Head of caudate nucleus (tissue), 42 donors: ENCODE measurements at places on chromosomes 2 and 18.

- no peak for DNase-seq
Observed at GRCh38 chr2:61722318-61722717, 131.5 kb downstream of the FAM161A start.

DNA sequence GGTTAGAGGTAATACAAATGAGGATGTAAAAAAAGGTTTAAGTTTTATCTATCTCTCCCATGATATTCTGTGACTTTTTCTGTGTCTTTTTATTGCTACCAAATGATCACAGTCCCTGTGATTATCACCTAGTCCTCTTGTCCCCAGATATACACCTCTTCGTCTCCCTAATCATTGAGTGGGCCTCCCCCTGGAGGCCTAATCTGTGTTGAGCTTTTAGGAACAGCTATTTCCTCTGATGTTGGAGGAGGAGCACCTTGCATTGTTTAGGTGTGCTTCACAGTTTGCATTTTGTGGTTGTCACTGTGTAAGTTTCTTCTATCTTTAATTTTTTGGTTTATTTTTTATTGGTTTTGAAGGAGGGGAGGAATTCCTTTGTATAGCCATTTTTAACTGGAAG lies 33.3 kb downstream of the CCDC85A start:
- no peak for DNase-seq

DNA sequence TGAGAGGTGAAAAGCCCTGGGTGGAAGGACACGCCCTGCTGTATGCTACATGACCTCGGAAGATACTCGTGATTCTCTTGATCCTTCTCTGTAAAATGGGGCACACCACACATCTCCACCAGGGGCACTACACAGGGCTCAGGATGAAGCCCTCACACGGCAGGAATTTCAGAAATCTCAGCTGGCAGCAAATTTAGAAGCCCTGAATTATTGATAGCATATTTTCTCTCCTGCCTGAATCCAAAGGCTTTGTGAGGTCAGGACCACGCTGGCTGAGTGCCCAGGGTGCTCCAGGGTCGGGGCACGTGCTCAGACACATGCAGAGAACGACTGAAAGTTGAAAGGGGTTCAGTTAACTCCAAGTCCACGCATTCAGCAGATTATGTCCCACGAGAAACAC lies 42.1 kb upstream of the GALR1 start:
- no peak for DNase-seq

DNA sequence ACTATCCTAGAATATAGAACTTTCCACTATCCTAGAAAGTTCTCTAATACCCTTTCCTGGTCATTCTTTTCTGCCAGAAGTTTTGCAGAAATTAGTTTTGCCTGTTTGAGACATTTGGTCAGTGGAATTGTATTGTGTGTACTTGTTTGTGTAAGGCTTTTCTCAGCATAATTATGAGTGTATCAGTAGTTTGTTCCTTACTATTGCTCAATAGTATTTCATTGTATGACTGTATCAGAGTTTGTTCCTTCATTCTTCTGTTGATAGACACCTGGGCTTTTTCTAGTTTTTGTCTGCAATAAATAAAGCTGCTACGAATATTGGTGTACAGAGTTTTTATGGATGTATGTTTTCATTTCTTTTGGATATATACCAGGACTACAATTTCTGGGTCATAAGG lies 27.2 kb downstream of the CCDC138 start:
- DNase-seq, result no peak

DNA sequence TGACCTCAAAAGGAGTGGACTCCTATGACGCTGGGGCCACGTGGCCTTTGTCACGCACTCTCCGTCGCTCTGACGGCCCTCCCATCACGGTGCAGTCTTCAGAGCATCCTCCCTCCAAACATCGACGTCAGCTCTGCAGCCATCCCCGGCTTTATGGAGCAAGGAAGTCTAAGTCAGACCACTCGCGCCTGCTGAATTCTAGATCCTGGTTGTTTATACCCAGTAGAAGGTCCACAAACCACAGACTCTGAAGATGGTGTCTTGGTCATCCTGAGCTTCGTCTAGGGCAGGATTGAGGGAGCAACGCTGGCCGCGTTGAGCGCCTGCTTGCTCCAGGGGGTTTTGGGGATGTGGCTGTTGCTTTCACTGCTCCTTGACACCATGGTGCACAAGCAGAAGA lies 228.0 kb upstream of the SALL3 start:
- DNase-seq, result no peak
